ENCODE measurements at places on chromosomes 7 and 10. TPM values are rescaled to one million over a fixed set of nuclear protein-coding genes. Genes with fewer than 3 reads are reported as not detected.

IGFBP1 gene
- not detected for total RNA-seq

ADARB2 gene
- 0.71 TPM for total RNA-seq

TMEM26 gene
- total RNA-seq, result 0.27 TPM

OPN1SW gene
- not detected for total RNA-seq

FAM20C gene
- total RNA-seq, result 106 TPM

GRCh38 chr10:11636697-11637303, 25.4 kb upstream of the USP6NL start:
- no peak for DNase-seq

GRCh38 chr7:50544992-50545391, 20.2 kb downstream of the DDC start:
- no peak for DNase-seq

- no peak for DNase-seq
Measured at GRCh38 chr10:118369641-118370205, 27.6 kb upstream of the FAM204A start.

GRCh38 chr10:24418532-24418931, 209.6 kb downstream of the KIAA1217 start:
- DNase-seq, result no peak

GRCh38 chr10:30553626-30554439, 75.7 kb downstream of the LYZL2 start:
- DNase-seq, result no peak

DNA sequence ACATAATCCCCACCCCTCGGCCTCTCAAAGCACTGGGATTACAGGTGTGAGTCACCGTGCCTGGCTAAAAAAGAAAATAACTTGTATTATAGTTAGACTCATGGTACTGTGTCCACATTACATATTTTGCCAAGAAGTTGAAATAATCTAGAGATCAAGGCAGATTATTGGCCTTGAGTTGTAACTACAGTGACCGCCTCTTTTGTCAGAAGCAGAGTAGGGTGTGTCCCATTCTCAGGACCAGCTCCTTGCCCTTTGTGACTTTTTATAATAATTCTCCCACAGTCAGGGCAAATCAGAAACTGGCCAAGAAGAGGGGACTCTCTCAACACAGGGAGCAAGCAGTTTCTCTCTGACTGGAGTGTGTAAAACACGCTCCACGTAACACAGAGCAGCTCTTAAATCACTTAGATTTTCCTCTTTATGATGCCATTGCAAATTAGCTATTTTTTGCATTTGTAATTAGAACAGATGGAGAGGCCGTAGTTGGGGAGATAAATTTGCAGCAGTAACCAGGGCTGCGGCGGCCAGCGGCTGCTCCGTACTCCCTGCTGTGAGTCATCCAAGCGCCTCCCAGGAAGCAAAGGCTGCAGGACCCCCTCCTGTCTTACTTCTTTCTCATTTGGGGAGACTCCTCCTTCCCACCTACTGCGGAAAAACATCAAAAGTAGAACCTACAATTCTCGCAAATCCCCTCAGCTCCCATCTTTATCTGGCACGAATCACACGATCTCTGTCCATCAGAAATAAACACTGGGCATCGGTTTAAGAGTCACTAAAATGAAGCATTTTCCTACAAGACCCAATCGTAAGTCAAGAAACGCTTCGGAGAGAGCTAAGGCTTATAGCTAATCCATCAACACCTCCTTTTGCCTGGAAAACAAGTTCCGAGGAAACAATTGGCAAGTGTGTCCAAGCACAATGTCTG, 32.1 kb upstream of the MSRB2 start:
- no peak for DNase-seq

DNA sequence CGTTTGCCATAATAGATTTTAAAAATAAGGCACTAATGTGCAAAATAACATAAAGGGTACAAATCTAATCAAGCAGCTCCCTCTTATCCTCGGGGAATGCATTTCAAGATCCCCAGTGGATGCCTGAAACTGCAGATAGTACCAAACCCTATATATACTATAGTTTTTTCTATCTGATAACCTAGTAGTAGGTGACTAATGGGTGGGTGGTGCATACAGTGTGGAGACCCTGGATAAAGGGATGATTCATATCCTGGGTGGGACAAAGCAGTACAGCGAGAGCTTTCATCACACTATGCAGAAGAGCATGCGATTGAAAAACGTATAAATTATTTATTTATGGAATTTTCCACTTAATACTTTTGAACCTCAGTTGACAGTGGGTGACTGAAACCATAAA, 464.5 kb downstream of the GRID1 start:
- DNase-seq, result no peak

- no peak for DNase-seq
Measured at GRCh38 chr10:48450741-48451466, 144.4 kb downstream of the MAPK8 start.

DNA sequence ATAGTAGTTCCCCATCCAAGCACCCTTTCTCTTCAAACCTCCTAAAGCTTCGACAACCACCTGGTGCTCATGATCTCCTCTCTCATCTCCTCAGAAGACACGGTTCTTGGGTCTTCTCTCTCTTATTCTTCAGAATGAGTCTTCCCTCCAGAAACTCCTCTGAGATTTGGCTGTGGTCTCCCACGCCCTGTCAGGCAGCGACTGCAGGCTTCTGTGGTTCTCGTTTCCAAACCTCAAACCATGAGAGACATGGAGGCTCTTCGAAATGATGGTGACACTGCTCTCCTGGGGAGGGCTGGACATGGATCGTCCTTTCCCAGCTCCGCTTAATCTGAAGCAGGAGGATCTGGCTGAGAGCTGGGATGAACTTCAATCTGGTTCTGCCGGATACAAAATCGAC, 78.6 kb upstream of the PITRM1 start:
- no peak for DNase-seq

- DNase-seq, result no peak
Measured at GRCh38 chr10:111233439-111233838, 156.6 kb downstream of the ADRA2A start.
